ENCODE measurements at places on chromosomes 12 and 14.

- DNase-seq = no peak
These were observed 82.4 kb downstream of the HECTD1 start for GRCh38 chr14:31125231-31125630.

DNA sequence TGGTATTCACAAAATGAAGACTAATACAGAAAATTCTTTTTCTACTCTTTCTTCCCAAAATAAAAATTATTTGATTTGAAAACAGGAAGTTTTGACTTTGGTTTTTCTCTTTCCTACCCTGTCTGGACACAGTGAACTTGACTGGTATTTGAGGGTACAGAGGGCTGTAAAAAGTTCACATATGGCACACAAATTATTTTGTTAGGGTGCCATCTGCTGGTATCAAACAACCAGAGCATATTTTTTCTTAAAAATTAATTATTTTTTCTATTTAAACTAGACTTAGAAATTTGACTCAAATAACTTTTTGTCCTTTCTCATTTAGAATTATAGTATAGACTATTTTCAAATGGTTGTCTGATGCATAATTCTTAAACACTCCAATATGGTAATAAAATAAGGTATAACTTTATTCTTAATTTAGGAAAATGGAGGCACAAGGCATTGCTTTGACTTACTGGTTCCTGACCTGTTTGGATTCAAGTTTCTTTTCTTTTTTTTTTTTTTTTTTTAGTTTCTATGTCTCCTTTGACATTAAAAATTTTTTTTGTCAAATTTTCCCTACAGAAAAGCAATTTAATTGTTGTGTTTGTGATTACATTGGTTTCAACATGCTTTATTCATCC, 390.6 kb downstream of the PRKD1 start:
- DNase-seq = no peak

DNA sequence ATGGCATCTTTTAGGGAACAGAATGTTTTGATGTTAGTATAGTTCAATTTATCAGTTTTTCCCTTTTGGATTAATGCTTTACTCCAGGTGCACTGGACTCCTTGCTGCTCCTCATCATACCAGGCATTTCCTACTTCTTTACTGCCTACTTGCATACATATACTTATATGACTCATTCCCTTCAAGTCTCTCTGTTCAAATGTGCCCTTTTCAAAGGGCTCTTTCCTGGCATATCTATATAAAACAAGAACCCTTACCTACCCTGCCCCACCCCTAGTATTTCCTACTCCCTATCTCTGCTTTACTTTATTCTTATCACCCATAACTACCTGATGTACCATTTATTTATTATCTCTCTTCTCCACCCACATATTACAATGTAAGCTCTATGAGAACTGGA, 90.6 kb downstream of the CAPZA3 start:
- no peak for DNase-seq

GRCh38 chr14:106737021-106737420, 1210.6 kb downstream of the TMEM121 start:
- no peak for DNase-seq

DNA sequence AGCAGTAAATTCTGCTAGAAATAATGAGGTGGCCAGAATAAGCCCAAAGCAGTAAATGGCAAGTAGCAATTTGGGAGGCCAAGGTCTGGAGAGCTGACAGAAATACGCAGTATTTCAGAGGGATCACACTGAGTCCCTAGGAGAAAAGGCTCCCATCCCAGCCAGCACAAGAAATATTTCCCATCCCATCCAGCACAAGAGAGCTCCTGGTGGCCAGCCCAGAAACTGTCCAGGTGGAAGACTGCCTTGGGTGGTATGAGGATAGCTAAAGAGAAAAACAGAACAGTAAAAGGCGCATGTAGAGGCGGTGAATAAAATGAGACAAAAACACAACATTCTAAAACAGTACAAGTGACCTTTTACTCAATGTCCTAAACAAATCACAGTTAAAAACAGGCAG, 120.7 kb downstream of the HECTD4 start:
- DNase-seq = no peak

DNA sequence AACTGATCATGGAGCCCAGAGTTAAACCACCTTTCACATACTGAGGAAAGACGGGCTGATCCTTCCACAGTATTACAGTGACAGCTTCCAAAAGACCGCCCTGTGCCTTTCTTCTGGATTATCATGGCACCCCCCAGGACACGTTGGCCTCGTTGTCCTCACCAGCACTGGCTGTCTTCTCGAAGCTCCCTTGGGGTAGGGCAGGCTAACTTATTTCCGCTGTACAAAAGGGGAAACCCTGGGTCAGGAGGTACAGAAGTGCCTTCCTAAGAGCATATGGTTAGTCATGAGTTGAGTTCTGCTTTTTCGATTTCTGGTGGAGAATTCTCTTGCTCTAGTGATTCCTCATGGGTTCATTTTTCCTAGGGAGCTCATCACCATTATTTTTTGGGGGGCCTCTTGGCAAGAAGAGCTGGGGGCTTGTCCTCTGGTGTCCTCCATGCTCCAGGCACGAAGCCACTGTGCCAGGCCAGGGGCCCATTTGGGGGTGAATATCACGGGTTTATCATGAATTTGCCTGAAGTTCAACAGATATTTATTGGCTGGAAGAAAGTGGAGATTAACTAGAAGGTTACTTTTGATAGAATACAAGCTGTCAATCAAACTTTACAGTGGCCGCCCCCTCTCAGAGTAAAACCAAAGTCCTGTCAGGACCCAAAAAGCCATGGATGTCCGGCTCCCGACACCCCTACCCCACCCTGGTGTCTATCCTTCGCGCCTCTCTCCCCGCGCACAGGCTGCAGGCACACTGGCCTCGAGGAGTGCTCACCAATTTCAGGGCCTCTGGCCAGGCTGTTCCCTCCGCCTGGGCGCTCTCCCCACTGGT, 8.8 kb upstream of the TRAF3 start:
- no peak for DNase-seq

- no peak for DNase-seq
These were observed 25.5 kb upstream of the BCDIN3D start for GRCh38 chr12:49868449-49868848.

DNA sequence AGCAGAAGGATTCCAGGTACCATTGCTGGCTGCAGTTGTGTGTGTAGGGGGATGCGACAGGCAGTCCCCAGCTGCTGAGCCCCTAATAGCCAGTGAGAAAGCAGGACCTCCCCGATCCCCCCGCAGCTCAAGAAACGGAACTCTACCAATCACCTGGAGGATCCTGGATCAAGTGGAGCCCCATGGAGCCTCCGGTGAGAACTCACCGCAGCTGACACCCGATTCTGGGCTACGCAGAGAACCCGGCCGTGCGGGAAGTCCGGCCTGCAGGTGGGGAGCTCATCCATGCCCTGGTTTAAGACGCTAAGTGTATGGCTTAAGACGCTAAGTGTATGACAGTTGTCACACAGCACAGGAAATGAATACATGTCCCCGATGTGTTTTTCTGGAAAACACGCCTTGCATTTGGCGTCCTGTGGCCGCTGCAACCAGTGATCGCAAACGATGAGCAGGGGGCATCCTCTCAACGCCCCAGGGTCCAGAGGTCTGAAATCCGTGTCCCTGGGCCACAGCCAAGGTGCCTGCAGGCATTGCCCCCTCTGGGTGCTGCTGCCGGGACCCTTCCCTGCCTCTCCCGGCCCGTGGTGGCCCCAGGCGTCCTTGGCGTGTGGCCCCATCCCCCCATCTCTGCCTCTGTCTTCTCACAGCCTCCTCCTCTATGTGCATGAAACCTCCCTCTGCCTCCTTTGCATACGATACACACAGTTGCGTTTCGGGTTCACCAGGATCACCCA, 75.1 kb downstream of the KIF26A start:
- DNase-seq = no peak

GRCh38 chr14:105395538-105395854, 2.8 kb upstream of the TEX22 start:
- DNase-seq = no peak

GRCh38 chr14:96055065-96055752, 16.0 kb downstream of the C14orf132 start:
- DNase-seq = no peak

GRCh38 chr14:100142073-100143040, 17.1 kb downstream of the DEGS2 start:
- DNase-seq = no peak

GRCh38 chr12:52155048-52155868, 36.6 kb downstream of the KRT80 start:
- DNase-seq = no peak

GRCh38 chr14:76599559-76600287, 161.5 kb upstream of the VASH1 start:
- DNase-seq = no peak

- DNase-seq = peak; percentile 15
These were observed 131.2 kb upstream of the FOXG1 start for GRCh38 chr14:28635387-28635786.

GRCh38 chr14:53473480-53473879, 320.4 kb upstream of the DDHD1 start:
- DNase-seq = no peak

DNA sequence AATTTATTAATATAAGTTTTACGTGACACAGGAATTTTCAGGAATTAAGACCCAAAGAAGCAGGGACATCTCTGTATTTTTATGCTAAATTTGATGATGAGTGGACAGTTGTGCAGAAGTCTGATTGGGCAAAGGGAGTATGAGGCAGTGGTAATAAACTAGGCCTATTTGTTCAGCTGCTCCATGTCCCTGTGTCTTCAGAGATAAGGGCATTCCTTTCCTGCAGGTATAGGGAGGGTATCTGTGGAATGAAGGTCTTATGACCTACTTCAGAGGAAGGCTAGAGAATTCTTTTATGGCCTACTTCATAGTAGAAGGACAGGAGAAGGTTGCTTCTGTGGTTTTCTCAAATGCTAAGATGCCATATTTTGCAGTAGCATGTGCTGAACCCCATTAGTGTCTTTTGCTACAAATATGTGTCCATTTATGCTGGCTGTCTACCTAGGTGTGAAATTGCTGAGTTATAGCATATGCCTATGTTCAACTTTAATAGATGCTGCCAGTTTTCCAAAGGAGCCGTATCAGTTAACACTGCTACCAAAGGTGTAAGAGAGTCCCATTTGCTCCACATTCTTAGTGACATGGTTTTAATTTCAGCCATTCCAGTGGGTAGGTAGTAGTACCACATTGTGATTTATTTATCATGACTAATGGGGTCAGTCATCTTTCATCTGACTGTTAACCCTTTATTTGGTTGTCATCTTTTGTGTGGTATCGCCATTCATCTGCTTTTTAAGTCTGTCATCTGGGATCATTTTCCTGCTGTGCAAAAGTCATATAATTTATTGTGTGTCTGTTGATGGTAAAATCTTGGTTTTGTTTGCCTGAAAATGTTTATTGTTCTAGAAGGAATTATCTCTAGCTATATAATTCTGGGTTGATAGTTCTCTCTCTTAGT, 410.7 kb upstream of the RGS6 start:
- DNase-seq = no peak

- peak; percentile 10 for DNase-seq
These were observed 486.7 kb downstream of the APAF1 start for GRCh38 chr12:99131751-99132199.

DNA sequence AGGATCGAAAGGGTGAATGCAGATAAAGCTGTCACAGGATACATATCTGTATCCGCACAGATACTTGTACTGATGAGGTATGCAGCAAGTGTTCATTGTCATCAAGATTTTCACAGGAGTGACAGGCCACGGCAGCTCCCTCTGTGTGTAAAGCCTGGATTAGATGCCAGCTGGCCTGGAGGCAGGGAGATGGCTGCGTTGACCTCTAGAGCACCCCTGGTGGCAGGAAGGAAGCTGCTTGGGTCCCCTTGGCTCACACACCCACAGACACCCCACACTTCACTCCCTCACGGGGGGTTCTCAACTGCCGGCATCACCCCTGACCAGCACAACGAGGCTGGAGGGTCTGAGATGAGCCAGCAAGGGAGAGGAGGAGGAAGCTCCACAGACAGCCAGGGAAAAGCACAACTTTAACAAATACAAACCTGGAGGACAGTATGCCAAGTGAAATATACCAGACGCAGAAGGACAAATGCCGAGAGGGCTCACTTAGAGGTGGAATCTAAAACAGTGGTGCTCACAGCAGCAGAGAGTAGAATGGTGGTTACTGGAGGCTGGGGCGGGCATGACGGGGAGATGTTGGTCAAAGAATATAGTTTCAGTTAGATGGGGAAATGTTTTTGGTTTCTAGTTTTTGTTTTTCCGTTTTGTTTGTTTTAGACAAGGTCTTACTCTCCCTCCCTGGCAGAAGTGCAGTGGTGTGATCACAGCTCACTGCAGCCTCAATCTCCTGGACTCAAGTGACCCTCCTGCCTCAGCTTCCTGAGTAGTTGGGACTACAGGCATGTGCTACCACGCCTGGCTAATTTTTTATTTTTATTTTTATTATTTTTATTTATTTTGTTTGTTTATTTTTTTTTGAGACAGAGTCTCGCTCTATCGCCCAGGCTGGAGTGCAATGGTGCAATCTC, 45.7 kb downstream of the TEAD4 start:
- DNase-seq = no peak

DNA sequence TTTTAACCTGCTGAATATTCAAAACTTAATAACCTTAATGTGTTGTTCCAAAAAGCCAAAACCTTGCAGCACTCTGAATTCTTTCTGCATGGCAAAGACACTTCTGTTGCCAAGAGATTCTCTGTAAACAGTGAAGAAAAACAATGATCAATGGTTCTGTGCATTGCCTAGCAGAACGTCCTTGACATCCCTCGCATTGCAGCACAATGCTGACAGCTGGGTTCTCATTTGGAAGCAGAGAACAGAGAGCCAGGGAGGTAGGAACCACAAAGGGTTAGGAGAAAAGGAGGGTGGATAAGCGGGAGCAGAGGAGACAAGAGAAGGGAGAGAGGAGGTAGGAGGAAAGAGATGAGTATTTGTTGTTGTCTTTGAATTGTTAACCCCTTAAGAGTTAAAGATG, 501.1 kb downstream of the NAV3 start:
- DNase-seq = no peak

- no peak for DNase-seq
These were observed 41.9 kb upstream of the MED13L start for GRCh38 chr12:116319233-116319897.

- no peak for DNase-seq
These were observed 181.6 kb upstream of the GZMB start for GRCh38 chr14:24815543-24815942.

- no peak for DNase-seq
These were observed 3.5 kb downstream of the B3GNT4 start for GRCh38 chr12:122206976-122207375.

GRCh38 chr12:53816360-53817020, 64.7 kb upstream of the CISTR start:
- DNase-seq = no peak

GRCh38 chr14:77097006-77097699, 905 bp upstream of the CIPC start:
- DNase-seq = no peak

DNA sequence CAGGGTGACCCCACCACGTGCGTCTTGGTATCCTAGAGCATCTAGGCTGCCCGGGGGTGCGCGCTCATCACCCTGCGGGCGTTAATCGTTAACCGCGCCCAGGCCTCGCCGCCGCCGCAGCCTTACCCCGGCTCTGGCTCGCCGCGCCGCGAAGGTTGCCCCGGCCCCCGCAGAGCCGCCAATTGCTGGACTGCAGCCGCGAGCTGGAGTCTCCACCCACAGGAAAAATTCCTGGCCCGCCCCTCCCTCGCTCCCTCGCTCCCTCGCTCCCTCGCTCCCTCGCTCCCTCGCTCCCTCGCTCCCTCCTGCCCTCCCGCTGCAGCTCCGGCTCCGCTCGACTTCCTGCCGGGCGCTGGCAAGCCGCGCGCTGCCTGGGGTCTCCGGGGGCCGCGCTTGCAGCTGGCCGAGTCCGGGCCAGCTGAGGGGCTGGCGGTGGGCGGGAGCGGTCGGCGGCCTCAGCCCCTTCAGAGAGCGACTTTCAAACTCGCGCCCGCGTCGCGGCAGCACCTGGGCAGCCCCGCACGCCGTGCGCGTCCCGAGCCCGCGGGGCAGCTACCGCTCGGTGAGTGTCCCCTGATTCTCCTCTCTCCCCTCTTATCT, at the start of gene PLEKHG3:
TSS of gene PLEKHG3 (plus strand) at position 282 of the 600 bp plus-strand sequence. CDS start 23,208 bp downstream, outside the sequence.
- no peak for DNase-seq
